Left colon (tissue), 2 donors: ENCODE measurements at places on chromosomes 2 and 18. TPM values are rescaled to one million over a fixed set of nuclear protein-coding genes. Genes with fewer than 3 reads are reported as not detected.
A peak's percentile ranks its signal among the peaks of the same experiment; 100 is the strongest.

DNA sequence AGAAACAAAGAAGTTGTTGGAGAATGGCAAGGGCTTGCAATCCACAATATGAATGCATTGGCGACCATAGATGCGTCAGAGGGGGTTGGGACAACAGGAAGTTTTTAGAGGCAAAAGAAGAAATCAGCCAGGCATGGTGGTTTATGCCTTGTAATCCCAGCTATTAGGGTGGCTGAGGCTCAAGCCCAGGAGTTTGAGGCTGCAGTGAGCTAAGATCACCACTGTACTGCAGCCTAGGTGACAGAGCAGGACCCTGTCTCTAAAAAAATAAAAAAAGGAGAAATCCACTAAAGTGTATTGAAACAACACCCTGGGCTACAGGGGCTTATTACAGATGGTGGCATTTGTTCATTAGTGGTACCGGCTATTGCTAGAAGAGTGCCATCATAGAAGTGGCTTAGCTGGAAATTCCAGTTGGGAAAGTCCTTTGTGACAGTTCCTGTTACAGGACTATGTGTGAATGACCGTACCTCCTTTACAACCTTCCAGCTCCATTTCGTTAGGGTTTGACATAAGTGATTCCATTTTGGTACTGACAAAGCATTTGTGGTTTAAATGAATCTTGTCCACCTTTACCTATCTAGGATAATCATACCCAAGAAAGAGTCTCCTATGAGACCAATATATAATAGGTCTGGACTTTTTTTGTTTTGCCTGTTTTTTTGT is 10.7 kb upstream of the WDSUB1 start:
- DNase-seq = no peak

Gene ATP5MC3
- 713 TPM for total RNA-seq

Gene AMER3
- total RNA-seq = 0.42 TPM

DNA sequence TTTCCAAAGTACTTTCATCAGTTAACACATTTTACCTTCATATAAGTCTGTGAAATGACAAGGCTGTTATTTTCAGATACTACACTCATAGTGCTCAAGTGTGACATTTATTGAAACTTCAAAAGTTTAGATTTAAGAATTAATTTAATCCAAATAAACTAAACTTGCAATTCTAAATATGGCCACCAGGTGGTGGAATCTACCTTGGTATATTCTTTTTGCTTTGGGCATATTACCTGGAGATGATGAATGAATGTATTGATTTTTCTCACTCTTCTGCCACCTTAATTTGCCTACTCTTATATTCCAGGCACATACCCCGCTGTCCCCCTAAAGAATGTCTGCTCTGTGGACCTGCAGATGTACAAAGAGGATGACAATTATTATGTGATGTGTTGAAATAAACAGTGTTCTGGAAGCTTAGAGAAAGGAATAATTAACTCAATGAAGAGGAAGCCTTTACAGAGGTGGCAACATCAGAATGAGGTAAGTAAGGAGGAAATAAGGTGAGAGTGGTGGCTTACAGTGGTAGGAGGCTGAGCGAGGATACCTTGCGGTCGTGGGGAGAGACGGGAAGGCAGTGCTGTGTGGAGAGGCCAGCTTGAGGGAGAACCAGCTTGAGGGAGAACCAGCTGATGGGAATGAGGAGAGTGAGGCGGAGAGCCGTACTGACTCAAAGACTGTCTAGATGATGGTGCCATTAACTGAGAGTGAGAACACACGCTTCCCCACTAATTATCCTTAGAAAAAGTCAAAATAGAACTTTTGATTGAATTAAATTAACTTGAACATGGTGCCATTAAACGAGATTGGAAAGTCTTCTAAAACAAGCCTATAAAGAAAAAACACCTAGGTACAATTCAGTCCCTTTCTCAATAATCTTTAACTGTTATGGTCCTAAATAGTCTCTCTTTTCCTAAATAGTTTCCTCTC is 179.5 kb downstream of the CELF4 start:
- DNase-seq = no peak

Gene FAM228A
- not detected for total RNA-seq

DNA sequence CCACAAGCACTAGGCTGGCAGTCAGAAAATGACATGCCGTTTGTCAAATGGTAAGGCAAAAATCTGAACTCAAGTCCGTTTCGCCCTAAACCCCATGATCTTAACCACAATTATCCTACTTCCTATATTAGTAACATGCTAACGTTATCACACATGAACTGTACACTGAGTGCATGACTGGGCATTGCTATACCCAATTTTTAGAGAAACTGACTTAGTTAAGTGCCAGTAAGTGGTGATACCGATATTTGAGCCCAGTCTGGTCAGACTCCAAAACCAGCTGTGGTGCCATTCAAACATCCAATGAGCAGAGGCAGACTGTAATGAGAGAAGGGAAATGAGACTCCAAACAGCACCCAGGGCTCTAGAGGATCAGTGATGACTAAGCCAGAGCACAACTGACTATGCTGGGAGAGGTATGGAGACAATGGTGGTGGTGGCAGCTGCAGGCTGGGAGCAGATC is 311.7 kb upstream of the PKDCC start:
- no peak for DNase-seq

DNA sequence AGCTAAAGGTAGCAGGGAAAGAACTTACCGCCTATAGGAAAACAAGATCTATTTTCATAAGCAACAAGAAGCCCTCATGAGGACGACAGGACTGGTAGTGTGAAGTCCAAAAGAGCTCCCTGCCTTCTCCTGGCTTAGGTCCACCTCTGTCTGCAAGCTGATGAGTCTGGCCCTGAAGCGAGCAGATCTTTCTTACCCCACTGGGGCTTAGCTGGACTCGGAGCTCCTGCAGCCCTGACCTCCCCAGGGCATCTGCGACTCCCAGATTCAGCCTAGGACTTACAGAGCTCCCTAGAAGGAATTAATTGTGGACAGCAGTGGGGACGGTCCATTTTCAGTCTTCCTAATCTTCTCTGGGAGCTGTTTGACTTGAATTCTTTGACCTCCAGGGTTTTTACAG is 53.7 kb downstream of the MCFD2 start:
- no peak for DNase-seq

Gene SIX3
- not detected for total RNA-seq

Gene HOXD9
- 5.8 TPM for total RNA-seq

Gene FAM110C
- 32.0 TPM for total RNA-seq

Gene FOSL2
- 142 TPM for total RNA-seq

GRCh38 chr2:235577404-235578330 is 83.8 kb downstream of the AGAP1 start:
- no peak for DNase-seq

Gene SLC8A1
- total RNA-seq = 3.1 TPM

Gene MAP4K3
- total RNA-seq = 29.4 TPM

DNA sequence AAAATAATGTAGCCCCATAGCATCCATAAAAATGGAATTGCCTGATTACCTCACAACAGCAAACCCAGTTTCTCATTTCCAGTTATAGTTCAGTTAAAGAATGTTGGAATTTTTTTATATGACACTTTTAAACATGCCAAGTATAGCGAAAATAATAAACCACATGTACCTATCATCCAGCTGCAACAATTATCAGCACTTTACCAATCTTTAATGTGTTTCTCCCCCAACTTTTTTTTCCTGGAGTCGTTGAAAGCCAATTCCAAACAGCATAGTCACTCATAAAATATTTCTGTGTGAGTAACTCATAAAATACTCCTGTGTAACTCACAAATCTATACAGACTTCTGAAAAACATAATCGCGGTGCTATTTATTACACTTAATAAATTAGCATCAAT is 38.1 kb downstream of the SMAD4 start:
- DNase-seq = no peak

GRCh38 chr2:151159109-151159662 is 102.5 kb downstream of the RBM43 start:
- no peak for DNase-seq

GRCh38 chr18:45521777-45522176 is 93.5 kb upstream of the SLC14A2 start:
- no peak for DNase-seq

Gene PDCD1
- 0.36 TPM for total RNA-seq

DNA sequence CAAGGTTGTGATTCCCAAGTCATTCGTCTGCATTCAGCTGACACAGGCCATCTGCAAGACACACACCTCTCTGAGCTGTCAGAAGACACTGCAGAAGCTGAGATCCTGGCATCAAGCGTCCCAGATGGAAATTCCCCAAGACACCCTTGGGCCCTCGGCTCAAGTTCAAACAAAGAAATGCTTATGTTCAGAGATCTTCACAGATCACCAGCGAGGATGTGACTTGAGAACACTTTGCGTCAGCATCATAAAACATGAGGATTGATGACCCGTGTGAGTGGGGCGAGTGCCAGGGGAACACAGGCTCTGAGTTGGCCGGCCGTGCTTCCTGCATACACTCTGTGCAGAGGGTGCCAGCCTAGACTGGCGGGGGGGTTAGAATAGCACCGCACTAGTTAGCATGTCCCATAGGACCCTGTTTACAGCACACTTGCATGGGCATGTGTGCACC is 36.8 kb downstream of the KCNIP3 start:
- peak; percentile 52 for DNase-seq

Gene SCYGR4
- total RNA-seq = not detected

DNA sequence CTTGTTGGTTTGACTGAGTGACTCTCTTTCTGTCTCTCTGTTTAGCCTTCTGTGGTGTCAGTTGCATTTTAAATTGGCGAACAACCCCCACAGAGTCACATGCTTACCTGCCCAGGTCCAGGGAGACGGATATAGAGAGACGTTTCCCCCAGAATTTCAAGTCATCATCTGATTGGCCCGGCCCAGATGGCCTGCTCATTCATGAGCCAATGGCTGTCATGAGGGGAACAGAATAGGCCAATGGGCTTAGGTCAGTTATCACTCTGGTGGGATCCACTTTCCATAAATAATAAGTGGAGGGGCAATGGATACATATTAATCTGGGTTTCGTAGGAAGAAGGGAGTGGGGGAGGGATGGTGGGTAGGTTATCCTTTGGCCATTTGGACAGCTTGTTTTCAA is 150.0 kb upstream of the SPRED2 start:
- DNase-seq = no peak

Gene GKN1
- not detected for total RNA-seq

GRCh38 chr2:186455613-186456012 is 30.4 kb upstream of the ZC3H15 start:
- no peak for DNase-seq

- DNase-seq = no peak
These were observed 160.3 kb upstream of the SERTAD2 start for GRCh38 chr2:64814007-64814406.
